ENCODE measurements at places on chromosomes 1 and 21.

GRCh38 chr1:110647254-110647891 is 27.4 kb downstream of the KCNA3 start:
- peak; percentile 78 for DNase-seq

- DNase-seq, result no peak
Measured at GRCh38 chr1:214002060-214002459, 14.3 kb downstream of the PROX1 start.

DNA sequence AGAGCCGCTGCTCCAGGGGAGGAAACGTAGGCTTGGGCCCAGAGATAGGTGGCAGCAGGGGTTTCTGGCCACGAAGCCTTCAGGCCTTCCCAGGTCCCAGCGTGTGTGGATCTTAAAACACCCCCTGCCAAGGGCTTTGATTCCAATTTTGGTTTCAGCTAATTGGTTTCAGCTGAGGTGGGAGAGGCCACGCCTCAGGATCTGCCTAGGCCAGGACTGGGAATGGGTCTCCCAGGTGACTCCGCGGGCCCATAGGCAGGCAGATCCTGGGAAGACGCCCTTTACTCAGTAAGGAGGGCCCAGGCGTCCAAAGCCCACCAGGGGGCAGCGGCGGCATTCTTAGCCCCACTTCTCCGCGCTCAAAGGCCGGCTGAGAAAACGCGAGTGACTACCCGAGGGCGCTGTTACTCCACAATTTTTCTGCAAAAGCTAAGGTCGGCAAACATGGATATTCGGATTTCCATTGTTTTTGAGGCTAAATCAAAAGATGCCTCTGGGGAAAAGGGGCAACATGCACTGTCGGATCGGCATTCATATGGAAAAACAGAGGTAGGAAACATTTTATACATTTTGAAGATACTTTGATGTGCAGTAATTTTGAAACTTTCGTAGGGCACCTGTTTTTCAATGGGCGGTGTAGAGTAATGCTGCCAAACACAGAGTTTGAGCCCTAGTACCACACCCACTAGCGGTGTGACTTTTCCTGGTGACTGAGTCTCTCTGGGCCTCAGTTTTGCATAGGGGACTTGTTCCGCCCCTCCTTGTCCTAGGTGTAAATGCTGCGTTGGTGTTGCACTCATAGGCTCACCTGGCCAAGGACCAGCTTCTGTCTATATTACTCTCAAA is 31.8 kb upstream of the BCL10 start:
- DNase-seq, result peak; percentile 50

DNA sequence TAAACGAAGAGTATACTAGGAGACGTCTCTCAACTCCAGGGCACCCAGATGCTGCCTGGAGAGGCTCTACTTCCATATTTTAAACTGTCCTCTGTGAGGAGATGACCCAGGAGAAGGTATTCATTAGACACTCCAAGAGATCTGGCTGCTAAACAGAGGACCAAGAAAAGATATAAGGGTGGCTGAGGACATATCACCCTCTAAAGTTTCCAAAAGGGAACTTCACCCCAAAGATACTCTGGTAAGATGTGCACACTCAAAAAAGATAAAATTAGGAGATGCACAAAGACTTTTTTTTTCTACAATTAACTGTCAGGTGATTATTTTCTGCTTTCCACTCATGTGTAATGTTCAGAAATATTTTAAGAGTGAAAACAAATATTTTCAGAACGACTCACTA is 1.4 kb downstream of the ZNF670 start:
- DNase-seq, result no peak

GRCh38 chr21:26091480-26092018 is 79.0 kb downstream of the APP start:
- no peak for DNase-seq

- DNase-seq, result no peak
Measured at GRCh38 chr21:41801321-41802197, 34.7 kb upstream of the RIPK4 start.

- DNase-seq, result peak; percentile 59
Measured at GRCh38 chr1:109482791-109483671, 674 bp upstream of the ATXN7L2 start.

- DNase-seq, result no peak
Measured at GRCh38 chr1:214228976-214229375, 52.0 kb upstream of the SMYD2 start.

GRCh38 chr1:166876540-166876838 is 425 bp upstream of the TADA1 start:
- DNase-seq, result no peak

GRCh38 chr1:184296466-184297243 is 90.2 kb upstream of the C1orf21 start:
- DNase-seq, result no peak

GRCh38 chr1:162196387-162196786 is 126.9 kb downstream of the NOS1AP start:
- no peak for DNase-seq
